Esophagus mucosa (tissue), 1 donor: ENCODE measurements at places on chromosomes 3 and 15. TPM values are rescaled to one million over a fixed set of nuclear protein-coding genes. Genes with fewer than 3 reads are reported as not detected.

MKRN2OS gene
- 6.3 TPM for total RNA-seq

MCF2L2 gene
- total RNA-seq, result 0.72 TPM

SLC2A2 gene
- not detected for total RNA-seq

GPR171 gene
- total RNA-seq, result 0.32 TPM

GTF2E1 gene
- total RNA-seq, result 8.8 TPM

MYLK gene
- 16.6 TPM for total RNA-seq

TIMP4 gene
- 1.2 TPM for total RNA-seq

FILIP1L gene
- 2.3 TPM for total RNA-seq

POC1A gene
- 8.4 TPM for total RNA-seq

TGM5 gene
- total RNA-seq, result 13.5 TPM

MITF gene
- 2.1 TPM for total RNA-seq

GRCh38 chr15:61794276-61794675 is 266.0 kb downstream of the VPS13C start:
- ATAC-seq, result no peak

DNA sequence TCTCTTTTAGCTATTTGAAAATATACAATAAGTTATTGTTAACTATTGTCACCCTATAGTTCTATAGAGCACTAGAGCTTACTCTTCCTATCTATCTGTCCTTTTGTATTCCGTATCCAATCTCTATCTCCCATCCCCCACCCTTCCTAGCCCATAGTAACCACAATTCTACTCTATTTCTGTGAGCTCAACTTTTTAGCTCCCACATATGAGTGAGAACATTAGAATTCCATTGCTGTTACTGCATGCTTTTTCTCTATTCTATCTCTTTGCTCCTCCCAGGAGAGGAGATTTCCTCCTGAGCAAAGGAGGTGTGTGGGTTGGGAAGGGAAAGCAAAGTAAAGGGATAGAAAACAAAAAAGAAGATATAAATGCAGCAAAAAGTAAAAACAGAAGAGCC is 105.6 kb upstream of the SLC4A7 start:
- ATAC-seq, result no peak

- peak; percentile 88 for ATAC-seq
These were observed 50.6 kb downstream of the SLC6A6 start for GRCh38 chr3:14452740-14453710.

GRCh38 chr3:110806924-110807323 is 264.7 kb upstream of the NECTIN3 start:
- ATAC-seq, result no peak

DNA sequence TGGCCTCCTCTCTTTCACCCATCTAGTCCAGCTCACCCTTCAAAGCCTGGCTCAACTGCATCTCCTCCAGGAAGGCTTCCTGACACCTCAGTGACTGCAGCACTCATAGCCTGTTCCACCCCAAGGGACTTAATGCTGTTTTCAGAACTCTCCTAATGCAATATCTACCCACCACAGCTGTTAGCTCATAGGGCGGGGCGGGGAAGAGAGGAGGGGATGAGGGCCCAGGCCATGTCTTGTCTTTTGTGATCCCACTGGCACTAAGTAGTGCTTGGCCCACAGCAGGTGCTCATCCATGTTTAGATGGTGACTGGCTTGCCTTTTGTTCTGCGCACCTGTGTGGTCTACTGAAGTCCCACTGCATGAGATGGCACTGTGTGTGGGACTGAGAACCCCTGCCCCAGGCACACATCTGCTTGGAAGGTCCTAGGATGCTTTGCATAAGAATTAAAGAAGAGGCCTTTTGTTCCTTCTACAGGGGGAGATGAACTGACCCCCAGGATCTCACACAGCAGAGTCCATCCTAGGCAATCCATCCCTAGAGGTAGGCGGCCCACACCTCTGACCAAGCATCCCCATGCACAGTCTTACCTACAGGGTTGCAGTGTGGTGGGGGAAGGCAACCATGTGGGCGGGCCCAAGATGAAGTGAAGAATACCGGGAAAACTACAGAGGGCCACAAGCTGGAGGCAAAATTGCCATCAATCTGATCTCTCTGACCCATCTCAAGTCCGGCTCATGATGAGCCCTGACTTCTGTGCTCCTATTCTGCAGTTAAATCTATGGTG is 23.0 kb downstream of the SLC12A8 start:
- ATAC-seq, result no peak

DNA sequence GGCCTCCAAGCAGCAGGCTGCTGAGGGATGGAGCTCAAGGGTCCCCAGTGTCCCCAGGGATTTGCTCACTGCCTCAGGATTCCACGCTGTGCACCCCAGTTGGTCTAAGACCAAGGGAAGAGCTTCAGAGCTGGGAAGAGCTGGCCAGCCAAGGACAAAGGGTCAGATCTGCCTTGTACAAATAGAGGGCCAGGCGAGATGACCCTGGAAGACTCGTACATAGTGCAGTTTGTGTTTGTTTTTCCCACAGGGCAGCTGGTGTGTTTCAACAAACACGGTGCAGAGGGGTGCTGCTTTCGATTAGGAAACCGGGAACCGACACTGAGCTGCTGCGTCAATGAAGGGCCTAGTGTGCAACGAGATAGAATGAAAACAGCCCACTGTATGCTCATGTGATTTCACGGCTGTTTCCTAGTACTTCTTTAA is 56.1 kb upstream of the TRPM1 start:
- ATAC-seq, result no peak

- ATAC-seq, result no peak
These were observed 72.1 kb downstream of the TLE3 start for GRCh38 chr15:70025413-70026296.

GRCh38 chr3:101632586-101632985 is 44.3 kb downstream of the ZBTB11 start:
- ATAC-seq, result no peak

- no peak for ATAC-seq
These were observed 131.6 kb downstream of the SPATA16 start for GRCh38 chr3:173009410-173009809.

DNA sequence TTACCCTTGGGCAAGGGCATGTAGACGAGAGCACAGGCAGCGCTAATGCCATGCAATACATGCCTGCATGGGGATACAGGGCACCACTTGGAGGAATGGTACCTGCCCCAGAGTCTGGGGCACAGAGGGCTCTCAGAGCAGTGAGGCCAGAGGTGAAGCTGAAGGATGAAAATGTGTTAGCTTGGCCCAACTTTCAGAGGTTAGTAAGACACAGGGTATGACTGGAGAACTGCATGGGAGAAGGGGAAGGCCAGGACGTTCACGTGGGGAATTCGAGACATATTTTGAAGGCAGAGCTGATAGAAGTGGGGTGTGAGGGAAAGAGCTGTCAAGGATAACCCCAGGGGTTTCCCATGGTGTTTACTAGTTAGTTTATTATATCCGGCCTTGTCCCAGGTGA is 19.6 kb downstream of the CSRNP1 start:
- no peak for ATAC-seq

GRCh38 chr3:7328339-7328738 is 467.4 kb downstream of the GRM7 start:
- ATAC-seq, result peak; percentile 45

- peak; percentile 87 for ATAC-seq
These were observed 395 bp downstream of the ZFAND6 start for GRCh38 chr15:80059786-80060355.

DNA sequence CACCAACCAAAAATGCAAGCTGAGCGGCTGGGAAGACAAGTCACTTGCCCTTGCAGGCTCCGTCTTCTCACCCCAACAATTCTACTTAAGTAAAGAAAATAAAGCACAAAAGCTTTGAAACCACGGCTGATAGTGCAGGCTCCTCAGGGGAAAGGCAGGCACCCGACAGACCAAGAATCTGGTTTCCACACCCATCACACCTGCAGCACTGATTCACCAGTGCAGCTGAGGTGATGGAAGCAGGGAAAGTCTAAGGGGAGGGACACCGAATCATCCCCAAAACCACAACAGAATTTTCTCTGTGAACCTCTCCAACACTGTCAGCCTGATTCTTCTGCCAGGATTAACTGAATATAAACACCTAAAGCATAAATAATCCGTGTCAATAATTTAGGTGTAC is 62.0 kb upstream of the NSMCE3 start:
- no peak for ATAC-seq

GRCh38 chr3:82078246-82078645 is 316.8 kb upstream of the GBE1 start:
- no peak for ATAC-seq

DNA sequence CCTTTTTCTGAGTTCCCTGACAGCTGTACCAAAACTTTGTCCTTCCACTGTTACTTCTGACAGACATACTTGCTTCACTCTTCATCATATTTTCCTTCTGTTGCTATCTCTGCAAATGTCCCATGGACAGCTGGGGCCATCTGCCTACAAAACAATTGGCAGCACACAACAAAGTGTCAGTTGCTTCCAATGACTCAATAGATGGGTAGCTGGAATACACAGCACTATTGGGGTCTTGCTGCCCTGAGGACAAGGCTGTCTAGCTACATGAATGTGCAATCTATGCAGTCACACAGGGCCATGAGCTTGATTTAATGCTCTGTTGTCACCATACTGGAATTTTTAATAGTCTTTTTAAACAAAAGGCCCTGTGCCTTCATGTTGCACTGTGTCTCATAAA is 192.8 kb downstream of the DTWD1 start:
- no peak for ATAC-seq

- ATAC-seq, result no peak
These were observed 24.3 kb downstream of the LRRC2 start for GRCh38 chr3:46541835-46542234.

- ATAC-seq, result peak; percentile 77
These were observed 3.5 kb downstream of the PML start for GRCh38 chr15:73997986-73998385.

- no peak for ATAC-seq
These were observed 40.7 kb upstream of the KBTBD8 start for GRCh38 chr3:66957367-66957766.

DNA sequence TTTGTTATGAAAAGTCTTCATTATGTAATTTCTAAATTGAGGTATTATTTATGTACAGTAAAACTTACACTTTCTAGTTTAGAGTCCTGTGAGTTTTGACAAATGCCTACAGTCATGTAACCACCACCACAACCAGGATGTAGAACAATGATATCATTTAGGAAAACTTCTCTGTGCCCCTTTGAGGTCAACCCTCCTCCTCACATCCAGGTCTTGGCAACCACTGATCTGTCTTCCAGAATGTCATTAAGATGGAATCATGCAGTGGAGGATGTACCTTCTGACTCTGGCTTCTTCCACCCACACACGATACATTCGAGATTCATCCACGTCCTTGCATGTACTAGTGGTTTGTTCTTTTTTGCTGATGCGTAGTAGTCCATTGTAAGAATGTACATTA is 23.2 kb downstream of the MINAR1 start:
- ATAC-seq, result no peak

- ATAC-seq, result peak; percentile 29
These were observed 13.0 kb upstream of the MYO5C start for GRCh38 chr15:52308446-52309153.

DNA sequence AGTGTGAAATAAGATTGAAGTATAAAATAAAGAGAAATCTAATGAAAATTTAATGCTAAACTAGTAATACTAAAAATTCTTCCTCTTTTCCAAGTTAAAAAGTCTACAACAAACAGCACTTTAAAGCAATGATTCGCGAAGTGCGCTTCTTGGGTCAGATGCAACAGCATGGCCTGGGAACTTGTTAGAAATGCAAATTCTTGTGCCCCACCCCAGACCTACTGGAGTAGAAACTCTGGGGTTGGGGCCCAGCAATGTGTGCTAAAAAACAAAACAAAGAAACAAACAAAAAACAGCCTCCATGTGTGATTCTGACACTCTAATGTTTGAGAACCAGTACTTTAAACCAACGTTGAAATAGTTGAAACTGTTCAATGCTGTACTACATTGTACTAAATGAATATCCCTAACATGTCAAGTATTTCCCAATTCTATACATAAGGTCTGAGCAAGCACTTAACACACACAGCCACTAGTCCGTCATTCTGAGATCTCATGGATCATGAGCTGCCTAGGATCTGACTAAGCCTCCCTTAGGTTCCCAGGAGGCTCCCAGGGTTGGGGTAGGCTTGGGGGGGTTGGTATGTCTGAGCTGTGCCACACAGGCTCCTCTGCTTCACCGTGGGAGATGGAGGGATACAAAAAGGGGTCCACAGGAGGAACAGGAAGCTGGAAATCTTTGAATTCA is 6.1 kb downstream of the RASGRP1 start:
- ATAC-seq, result no peak

- peak; percentile 67 for ATAC-seq
These were observed 835 bp downstream of the UBE3A start for GRCh38 chr15:25437777-25438600.
